MG63 (cell line): ENCODE measurements at places on chromosomes 13 and 19. TPM values are rescaled to one million over a fixed set of nuclear protein-coding genes. Genes with fewer than 3 reads are reported as not detected.
A peak's percentile ranks its signal among the peaks of the same experiment; 100 is the strongest.

GRCh38 chr19:38730470-38730730, 13.9 kb downstream of the CAPN12 start:
- no peak for DNase-seq

DNA sequence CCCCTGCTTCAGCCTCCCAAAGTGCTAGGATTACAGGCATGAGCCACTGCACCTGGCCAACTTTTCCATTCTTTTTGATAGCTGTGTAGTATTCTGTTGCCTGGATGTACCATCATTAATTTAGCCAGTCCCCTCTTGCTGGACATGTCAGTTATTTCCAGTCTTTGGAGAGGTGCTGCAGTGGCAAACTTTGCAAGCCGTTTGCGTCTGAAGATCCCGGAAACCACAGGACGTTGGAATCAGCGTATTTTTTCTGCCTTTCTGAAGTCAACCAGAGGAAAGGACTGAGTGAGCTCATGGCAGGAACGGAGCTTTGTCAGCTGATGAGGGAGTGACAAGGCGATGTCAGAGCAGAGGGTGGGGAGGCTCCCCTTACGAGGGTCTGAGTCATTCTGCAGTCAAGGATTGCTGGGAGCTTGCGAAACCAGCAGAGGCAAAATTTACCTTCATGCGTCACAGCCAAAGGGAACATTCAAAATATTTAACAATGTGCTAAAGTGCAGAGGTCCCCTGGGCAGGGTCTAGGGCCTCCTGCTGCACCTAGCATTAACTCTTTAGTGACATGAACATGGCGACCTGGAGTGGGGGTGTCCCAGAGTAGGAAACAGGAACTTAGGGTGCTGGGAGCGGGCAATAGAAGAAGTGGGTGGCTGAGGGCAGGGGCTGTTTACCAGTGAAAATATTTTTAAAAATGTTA, 5.6 kb downstream of the C5AR1 start:
- peak; percentile 89 for DNase-seq

The ADPRHL1 gene
- total RNA-seq = 0.96 and 2.8 TPM in 2 replicates

The RTBDN gene
- 0.95 TPM in 1 of 2 replicates, not detected in the other for total RNA-seq

- no peak for DNase-seq
Measured at GRCh38 chr19:47309608-47310007, at the start of gene C5AR1. TSS of gene C5AR1 (plus strand) at chr19:47309861. CDS start at chr19:47309896, 35 bp downstream.

GRCh38 chr13:20953245-20953931, 50.8 kb upstream of the XPO4 start:
- DNase-seq = no peak

The PCSK4 gene
- 0.40 and 9.0 TPM in 2 replicates for total RNA-seq

- DNase-seq = peak; percentile 49
Measured at GRCh38 chr13:94657167-94657566, 55.2 kb downstream of the SOX21 start.

- DNase-seq = peak; percentile 76
Measured at GRCh38 chr19:6530386-6531162, at the start of gene TNFSF9. TSS of gene TNFSF9 (plus strand) at chr19:6531026. CDS start at chr19:6531037, 11 bp downstream.

The FCER2 gene
- not detected in 2 replicates for total RNA-seq

GRCh38 chr13:79108914-79109643, 297.0 kb downstream of the RBM26 start:
- DNase-seq = no peak

The KCNRG gene
- 5.6 TPM in 1 of 2 replicates, not detected in the other for total RNA-seq

GRCh38 chr13:107518292-107518691, 697.0 kb downstream of the LIG4 start:
- no peak for DNase-seq

DNA sequence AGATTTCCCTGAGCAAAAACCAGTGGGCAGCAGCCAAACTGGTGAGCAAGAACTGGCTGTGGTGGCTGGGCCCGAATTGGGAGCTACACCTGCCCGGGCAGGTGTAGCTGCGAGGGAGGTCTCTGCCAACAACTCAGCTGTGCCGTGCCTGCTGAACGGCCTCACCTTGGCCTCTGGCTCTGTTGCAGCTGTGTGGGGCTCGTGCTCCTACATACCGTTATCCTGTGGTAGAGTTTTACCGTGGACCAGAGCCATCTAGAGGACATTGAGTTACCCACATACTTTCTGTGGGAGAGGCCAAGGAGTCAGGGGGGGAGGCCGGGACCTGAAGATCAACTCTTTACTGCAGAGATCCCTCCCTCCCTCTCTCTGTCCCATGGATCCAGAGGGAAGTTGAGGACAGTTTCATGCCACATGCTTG, 113.2 kb downstream of the TM9SF2 start:
- DNase-seq = no peak

DNA sequence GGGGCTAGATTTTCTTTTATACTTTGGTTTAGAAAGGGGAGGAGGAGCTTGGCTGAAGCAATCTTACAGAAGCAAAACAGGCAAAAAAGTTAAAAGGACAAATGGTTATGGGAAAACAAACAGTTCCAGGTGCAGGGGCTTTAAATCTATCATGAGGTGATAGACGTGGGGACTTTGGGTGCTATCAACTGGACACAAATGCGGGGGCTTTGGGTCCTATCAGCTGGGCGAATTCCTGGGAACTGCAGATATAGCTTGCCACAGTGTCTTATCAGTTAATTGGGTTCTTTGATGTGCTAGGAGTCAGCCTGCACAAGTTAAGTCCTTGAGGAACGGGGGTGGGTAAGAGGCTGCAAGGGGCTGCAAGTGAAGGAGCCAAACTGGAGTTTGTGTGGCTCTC, 260.6 kb downstream of the TUBA3C start:
- no peak for DNase-seq

GRCh38 chr13:93794197-93794885, 567.7 kb downstream of the GPC6 start:
- DNase-seq = no peak

- DNase-seq = no peak
Measured at GRCh38 chr19:20503476-20503875, 62.1 kb downstream of the ZNF737 start.

The AXL gene
- 294 and 355 TPM in 2 replicates for total RNA-seq

DNA sequence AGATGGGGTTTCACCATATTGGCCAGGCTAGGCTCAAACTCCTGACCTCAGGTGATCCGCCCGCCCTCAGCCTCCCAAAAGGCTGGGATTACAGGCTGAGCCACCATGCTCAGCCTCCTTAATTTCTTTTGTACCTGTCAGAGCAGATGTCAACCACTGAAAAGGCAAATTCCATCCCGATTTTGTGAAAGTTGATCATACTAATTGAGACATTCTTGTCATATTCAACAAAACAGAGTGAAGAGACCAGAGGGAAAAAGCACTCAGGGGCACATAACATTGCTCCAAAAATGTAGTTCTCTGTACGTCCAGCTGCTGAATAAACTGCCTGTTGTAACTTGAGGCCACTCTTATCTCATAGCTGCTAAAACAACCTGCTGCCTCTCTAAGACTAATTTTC, 27.4 kb upstream of the PSPC1 start:
- DNase-seq = no peak

DNA sequence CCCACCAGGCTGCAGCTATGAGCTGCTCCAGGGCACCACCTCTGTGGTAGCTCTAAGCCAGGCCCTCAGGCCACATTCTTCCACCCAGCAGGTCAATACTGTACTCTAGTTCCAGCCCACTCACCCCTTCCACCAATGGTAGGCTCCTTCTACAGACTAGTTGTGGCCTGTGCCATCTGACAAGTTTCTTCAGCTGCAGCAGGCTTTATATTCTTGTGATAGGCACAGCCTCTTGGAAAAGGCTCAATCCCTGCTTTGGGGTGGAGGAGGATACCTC, 8.5 kb downstream of the MICU2 start:
- no peak for DNase-seq

DNA sequence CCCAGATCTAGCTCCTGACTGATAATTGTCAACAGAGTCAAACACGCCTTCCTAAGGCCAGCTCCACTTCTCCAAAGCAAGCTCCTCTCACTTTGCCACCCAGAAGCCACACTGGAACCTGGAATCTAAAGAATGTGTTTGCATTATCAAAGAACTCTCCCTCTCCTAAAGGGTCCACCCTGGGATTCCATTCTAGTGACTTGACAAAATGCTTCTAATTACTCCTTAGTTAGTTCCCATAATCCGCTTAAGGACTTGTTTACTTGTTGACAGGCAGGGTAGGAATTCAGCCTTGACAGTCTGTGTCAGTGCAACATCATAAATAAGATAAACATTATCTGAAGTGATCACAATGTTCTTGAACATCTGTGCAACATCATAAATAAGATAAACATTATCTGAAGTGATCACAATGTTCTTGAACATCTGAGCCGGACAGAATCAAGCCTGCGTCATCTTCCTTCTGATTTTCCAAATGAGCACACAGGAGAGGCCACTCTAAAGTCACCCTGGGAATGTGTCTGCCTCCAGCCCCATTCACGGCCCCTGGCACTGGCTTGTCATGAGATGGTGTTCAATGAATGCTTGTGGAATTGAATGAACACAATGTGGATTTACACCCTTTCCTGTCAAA, 512.1 kb downstream of the IRS2 start:
- no peak for DNase-seq

DNA sequence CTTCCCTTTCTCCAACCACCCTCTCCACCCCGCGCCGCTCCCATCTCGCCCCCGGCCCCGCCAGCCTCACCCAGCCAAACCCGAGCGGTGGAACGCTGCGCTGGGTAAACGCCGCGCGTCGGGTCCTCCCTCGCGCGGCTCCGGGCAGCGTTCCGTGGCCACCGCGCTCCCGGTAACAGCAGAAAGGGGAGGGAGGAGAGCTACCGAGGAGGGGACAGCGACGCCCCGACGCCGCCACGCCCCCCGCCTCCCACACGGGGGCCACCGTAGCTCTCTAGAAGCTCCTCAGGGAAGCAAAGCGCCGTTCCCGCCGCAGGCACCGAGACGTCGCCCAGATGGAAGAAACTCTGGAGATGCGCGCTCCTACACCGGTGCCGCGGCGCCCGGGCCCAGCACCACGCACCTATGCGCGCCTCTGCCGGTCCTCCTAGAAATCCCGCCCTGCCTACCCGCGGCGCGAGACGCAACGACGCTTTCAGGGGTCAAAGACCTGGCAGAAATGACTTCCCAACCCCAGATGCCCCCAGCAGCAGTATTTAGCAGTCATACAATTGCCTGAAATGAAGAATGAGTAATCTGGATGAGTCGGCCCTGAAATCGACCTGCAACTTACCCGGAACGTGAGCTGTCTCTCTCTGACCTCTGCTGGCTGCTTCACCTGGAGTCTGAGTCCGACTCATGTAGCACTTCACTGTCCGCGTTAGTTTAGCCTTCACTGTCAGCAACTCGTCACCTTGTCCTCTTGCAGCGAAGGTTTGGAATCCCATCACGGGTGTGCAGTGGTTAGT, at the start of gene RUBCNL:
Gene RUBCNL (minus strand): TSS at position 189 of the 788 bp plus-strand sequence. CDS start 14,777 bp downstream, outside the sequence.
- peak; percentile 29 for DNase-seq

DNA sequence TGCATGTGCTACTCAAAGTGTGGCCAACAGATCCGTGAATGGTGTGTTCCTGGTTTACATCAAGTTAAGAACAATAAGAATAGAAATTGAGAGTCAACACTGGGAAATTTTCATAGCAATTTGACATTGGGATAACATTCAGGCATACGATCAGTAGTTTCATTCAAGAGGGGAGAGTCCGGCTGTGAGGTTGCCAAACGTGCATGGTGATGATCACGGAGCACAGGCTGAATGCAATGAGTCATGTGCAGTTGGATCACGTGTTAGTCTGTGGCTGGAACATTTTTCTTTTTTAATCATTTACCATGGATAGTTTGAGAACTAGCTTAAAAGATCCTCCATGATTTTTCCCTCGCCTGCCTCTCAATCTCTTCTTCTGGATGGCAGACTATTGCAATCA, 2.5 kb upstream of the DCT start:
- peak; percentile 51 for DNase-seq

The SHANK1 gene
- 3.1 and 3.6 TPM in 2 replicates for total RNA-seq

- no peak for DNase-seq
Measured at GRCh38 chr19:1070576-1070930, 3.6 kb downstream of the ARHGAP45 start.

DNA sequence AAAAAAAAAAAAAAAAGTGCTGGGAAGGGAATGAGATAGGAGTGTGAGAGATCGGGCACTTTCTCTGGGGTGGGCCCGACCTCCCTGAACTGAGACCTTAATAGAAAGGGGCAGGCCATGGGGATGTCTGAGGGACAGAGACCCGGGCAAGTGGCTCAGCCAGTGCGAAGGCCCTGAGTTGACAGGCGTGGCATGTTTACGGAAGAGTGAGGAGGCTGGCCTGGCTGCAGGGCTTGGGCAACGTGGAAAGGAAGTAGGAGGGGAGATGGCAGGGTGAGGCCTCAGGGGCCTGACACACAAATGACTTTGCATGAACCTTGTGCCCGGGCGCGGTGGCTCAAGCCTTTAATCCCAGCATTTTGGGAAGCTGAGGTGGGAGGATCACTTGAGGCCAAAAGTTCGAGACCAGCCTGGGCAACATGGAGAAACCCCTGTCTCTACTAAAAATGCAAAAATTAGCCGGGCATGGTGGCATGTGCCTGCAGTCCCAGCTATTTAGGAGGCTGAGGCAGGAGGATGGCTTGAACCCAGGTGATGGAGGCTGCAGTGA, 13.9 kb downstream of the FCHO1 start:
- no peak for DNase-seq

DNA sequence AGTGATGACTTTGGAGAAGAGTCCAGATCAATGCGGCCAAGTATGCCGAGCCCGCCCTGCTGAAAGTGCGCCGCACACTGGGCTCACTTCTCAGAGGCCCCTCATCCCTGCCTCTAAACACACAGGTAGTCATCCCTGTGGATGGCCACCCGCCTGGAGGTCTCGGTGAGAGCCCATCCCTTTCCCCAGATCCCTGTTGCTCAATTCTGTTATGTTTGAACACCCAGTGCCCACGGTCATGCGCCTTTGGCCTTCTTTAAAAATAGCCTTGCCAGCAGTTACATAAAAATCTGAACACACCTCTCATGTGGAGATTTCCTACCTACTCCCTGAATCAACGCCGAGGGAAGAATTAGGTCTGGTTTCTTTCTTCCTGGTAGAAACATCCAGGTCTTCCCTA, 11.9 kb downstream of the ELAVL1 start:
- DNase-seq = no peak

DNA sequence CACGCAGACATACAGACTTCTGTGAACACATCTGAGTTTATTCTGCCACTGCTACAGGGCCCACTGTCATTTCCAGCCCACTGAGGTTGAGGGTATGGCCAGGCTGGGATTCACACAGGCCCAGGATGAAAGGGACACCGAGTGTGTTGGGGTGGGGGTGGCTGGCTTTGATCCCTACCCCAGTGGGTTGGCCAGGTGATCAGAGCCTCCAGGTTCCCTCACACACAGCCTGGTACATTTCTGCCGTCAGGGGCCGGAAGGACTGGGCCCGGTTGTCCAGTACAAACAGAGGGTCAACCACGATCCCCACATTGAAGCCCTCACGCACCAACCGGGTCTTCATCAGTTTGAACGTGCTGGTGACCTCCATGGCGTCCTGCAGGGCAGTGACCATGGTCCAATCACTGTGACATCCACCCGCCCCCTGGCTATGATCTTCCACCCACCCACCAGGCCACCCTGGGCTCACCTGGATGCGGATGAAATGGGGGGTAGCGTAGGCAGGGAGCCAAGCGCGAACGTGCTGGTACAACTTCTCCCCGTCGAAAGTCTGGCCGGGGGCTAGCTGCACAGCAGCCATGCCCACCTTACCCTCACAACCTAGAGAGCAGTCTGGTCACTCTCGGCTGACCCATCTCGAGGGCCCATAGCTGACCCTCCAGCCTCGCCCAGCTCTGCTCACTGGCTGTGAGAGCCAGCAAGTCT, 13.3 kb downstream of the SLC27A5 start:
- no peak for DNase-seq

The MBD3L2 gene
- total RNA-seq = not detected in 2 replicates

The OR2Z1 gene
- total RNA-seq = not detected in 2 replicates
